Esophagus squamous epithelium (tissue), 5 donors: ENCODE measurements at places on chromosomes 5 and 9.

DNA sequence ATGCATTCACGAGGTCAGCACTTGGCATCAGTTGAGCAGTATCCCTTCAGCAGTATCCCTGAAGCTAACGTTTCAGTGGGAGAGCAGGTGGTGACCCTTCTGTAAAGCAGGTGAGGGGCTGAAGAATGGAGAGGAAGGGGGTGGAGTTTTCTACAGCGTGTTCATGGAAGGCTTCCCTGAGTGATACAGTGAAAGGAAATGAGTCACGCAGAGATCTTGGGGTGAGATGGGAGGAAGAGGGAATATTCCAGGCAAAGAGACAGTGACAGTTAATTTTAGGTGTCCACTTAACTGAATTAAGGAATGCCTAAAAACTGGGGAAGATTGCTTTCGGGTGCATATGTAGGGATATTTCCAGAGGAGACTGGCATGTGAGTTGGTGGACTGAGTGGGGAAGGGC, 25.7 kb downstream of the TAS2R1 start:
- no peak for DNase-seq

DNA sequence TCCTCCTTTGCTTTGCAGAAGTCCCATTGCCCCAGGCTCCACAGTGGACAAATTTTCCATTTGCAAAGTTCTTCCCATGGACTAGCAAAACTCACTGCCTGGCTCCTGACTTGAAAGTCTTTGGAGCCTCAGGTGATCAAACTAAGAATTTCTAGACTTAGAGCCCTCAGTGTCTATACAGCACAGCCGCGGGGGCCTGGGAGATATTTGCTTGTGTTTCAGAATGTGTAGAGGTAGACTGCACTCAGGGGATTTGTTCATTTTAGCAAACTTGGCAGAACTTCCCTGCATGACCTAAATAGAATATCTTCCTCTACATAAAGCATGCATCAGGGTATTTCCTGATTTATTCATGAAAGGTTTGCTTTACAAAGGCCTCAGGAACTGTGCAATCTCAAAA, 384.2 kb upstream of the ZNF462 start:
- DNase-seq, result no peak

- no peak for DNase-seq
These were observed 74.1 kb upstream of the PIK3R1 start for GRCh38 chr5:68141494-68141893.

DNA sequence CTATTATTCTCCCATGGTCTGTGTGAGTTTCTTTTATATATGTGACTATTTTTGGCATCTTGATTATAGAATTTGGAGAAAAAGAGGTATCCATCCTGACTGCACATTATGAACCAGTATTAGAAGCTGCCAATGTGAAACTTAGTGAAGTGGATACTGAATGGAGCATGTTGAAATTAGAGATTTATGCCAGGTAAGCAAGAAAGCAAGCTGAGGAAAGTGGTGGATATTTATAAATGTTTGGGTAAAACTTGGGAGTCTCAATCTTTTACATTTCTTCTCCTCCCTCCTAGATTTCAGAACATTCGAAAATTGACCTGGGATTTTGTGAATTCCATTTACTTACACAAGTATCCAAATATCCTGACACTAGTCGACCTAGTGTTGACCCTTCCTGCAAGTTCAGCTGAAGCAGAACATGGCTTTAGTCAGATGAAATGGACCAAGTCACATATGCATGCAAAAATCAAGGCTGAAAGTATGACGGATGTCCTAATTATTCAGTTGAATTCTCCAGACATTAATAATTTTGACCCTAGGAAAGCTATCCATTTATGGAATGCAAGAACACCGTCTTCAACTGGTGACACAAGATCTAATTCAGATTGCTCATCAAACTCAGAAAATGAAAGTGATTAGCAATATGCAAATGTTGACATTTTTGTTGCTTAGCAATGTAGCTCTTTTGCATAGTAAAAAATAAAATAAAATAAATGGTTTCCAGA, 66.8 kb upstream of the IL7R start:
- no peak for DNase-seq

GRCh38 chr5:180100621-180101450, 29.3 kb upstream of the RNF130 start:
- no peak for DNase-seq

DNA sequence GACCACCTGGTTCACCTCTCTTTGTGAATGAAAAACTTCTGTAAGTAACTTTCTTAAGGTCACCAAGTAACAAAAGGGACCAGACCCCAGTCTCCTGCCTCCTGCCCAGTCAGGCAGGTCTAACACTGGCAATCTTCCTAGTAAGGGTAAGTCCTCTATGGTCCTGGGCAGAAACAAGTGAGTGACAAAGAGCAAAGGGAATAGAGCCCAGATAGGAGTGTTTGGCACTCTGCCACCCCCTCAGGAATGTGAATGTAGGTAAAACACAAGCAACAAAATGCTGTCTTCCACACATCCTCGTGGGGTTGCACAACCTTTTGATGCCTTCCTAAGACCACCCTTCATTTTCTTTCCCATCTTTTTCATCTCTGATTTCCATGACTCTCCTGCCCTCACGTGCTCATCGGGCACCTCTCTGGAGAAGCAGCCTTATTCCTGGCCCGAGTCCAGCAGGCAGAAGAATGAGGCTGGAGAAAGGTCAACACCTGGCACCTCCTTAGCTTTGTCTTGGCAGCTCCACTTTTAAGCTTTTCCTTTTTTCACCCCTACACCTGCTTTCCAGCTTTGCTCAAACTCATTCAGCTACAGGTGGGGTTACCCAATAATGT, 90.2 kb upstream of the LHFPL2 start:
- DNase-seq, result no peak

DNA sequence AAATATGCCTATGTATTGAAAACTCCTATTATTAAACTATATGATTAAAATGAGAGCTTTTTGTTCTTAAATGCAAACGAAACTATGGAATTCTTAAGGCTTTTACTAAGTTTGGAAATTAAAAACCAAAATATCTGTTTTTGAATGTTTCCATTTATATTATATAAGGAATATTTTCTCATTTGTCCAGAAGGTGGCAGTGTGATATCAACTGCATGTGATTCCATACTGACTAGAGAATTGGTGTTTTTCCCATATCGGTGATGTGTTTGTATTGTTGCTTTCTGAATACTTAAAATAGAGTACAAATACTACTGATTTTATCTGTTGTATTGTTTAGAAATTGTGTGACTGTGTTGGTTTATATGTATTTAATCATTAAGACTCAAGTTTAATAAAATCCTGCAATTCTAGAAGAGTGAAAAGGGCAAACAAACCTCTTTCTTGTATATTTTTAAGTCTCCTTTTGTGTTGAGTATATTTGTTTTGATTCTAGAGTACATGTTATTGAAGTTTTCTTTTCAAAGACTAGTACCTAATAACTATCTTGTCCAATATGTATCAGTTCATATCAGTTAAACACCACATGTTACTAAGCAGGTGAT, 320.8 kb downstream of the CCDC171 start:
- DNase-seq, result no peak

DNA sequence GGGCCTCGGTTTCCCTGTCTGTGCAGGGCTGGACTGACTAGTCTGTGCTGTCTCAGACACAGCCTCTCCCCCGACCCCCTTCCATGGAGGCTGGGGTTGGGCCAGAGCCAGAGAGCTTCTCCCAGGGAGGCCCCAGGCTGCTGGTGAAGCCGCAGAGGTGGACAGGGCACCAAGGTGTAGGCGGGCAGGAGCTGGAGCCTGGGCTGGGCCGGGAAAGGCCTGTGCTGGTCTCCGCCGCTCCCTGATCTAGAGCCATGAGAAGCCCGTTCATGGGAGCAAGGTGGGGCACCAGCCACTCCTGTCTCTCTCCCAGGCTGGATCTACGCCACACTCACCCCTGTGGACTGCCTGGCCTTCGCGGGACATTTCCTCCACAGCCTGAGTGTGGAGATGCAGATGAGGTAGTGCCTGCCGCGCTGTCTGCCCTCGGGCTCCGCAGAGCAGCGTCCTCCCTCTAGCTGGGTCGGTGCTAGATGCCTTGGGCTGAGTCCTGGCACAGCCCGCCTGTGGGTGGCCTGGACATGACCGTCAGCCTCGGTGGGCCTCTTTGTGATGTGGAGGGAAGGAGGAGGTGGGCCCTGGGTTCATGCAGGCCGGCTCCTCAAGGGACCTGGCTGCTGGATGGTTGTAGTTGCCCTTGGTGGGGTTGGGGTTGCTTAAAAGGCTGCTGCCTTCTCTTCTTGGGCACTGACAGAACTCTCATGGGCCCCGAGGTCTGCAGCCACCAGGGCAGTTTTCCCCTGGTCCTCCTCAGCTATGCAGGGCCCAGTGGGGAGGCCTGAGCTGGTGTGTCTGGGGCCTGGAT, 79.4 kb downstream of the PHF2 start:
- DNase-seq, result no peak

- DNase-seq, result no peak
These were observed 204.3 kb downstream of the TRIM32 start for GRCh38 chr9:116891424-116891823.
